Uterus (tissue), 4 donors: ENCODE measurements at places on chromosomes 3 and 15.

GRCh38 chr3:58158442-58159153, 52.2 kb downstream of the DNASE1L3 start:
- DNase-seq = no peak

DNA sequence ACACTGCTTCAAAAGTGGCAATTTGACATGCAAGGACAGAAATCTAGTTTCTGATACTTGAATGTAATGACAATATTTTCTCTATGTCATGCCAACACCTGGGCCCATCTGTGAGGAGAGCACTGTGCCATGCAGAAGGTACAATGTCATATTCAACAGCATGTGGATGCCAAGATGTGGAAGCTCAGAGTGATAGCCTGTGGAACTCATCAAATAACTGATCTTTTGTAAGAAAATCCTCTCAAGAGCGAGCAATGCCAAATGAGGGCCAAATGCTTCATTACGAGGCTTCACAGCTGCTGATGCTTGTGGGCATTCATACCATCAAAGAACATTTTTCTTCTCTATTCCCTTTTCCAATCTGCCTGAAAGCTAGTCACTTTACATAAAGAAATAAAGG, 95.1 kb downstream of the ROBO1 start:
- DNase-seq = no peak

DNA sequence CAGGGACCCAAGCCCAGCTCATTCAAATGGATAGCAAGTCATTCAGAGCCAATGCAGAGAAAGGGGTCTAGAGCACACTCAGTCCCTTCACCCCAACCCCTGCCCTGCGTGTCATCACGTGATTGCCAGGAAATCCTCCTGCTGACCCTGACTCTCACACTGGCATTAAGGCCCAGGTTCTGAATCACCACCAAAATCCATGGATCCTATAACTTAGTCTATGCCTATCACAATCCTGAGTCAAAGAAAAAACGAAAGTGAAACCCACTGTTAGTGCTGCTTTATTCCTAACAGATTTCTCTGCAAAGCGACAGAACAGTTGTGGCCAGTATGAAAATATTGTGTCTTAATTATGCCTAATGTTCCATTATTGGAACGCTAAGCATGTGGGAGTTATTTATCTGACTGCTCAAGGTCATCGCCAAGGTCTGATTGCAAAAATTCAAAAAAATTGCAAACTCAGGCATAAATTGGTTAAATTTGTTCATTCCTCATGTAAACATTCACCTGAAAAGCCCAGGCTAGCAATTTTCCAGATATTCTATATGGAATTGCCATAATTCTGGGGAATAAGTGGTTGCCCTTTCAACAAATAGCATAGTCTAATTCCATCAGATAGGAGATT, 108.7 kb upstream of the EIF1B start:
- no peak for DNase-seq

- no peak for DNase-seq
Observed at GRCh38 chr3:72120039-72120438, 335.1 kb upstream of the PROK2 start.

- no peak for DNase-seq
Observed at GRCh38 chr15:94290730-94291129, 59.4 kb downstream of the MCTP2 start.

GRCh38 chr3:194936659-194937058, 251.0 kb downstream of the FAM43A start:
- no peak for DNase-seq

- no peak for DNase-seq
Observed at GRCh38 chr3:97763586-97764406, 762 bp upstream of the ARL6 start.

DNA sequence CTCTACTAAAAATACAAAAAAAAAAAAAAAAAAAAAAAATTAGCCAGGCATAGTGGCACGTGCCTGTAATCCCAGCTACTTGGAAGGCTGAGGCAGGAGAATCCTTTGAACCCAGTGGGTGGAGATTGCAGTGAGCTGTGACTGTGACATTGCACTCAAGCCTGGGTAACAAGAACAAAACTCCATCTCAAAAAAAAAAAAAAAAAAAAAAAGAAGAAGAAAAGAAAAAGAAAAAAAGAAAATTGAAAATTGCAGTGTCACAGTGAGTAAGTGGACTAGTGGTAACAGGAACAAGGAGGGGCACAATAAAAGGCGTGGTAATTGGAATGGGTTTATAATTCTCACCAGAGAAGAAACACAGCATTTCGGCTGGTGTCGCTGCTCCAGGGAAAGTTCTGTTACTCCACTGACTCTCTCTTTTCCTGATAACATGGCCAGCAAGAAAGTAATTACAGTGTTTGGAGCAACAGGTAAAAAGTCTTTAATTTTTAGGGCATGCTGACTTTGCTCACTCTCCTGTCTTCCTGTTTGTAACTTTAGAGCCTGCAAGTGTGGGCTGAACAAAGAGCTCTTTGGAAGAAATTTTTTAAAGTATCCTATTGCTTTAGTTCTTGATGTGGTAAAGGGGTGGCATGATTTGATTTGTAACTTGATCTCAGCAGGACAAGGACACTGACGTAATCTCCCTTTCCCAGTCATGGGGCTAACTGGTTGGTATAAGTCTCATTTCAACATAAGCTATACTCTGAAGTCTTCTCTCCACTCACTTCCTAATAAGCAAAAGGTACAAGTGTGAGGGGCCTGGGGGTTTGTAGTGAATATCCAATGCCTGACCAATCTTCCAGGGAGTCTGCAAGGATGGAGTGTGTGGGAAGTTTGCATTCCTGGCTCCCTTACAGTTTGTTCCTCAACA, 22.1 kb upstream of the TRA2B start:
- no peak for DNase-seq

DNA sequence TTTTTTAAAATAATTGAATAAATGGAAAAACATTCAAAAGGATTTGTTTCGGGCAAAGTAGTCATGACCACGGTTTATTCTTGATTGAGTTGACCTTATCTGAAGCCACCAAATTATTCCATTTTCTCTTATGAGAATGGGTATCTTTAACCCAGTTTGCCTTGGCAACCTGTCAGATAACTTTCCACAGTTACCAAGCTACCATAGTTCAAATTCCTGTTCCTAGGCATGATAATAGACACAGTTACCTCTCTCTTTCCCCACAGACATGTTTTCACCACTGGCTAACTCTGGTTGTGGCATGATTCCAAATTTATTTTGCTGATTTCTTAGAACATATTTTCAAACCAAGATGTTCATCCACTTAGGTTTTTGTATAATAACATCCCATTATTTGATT, 84.9 kb downstream of the NECTIN3 start:
- DNase-seq = no peak

GRCh38 chr15:95520511-95520910, 810.0 kb upstream of the NR2F2 start:
- DNase-seq = no peak
